ENCODE measurements at places on chromosomes 13 and 19.
A peak's percentile ranks its signal among the peaks of the same experiment; 100 is the strongest.

GRCh38 chr13:74210693-74211393 is 76.6 kb upstream of the KLF12 start:
- DNase-seq, result no peak

DNA sequence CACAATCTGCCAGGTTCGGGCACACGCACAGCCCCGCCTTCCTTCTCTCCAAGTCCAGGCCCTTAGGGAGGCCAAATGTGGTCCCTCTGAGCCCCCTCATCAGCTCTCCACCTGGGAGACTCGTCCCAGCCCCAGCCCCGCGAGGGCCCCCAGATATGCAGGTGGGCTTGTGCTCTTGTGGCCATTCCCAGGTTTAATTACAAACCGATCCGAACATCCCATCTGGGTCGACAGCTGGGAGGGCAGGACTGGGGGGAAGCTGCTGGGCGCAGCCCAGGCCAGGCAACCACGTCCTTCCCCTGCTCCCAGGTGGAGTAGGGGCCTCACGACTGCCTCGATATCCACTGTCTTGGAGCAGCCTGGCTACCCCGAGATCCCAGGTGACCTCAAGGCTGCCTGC is 7.5 kb upstream of the C2CD4C start:
- DNase-seq, result no peak

DNA sequence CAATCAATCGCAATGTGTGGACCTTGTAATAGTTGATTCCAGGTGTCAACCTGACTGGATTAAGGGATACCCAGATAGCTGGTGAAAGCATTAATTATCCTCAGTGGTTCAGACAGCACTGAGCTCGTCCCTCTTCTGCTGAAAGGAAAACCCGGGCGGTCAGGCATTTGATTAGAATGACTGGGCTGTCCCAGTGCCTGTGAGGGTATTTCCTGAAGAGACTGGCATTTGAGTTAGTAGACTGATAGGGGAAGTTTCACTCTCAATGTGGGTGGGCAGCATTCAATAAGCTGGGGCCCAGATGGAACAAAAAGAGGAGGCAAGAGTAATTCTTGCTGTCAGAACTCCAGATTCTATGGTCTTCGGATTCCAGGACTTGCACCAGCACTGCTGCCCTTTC is 31.9 kb downstream of the KPNA3 start:
- DNase-seq, result no peak

DNA sequence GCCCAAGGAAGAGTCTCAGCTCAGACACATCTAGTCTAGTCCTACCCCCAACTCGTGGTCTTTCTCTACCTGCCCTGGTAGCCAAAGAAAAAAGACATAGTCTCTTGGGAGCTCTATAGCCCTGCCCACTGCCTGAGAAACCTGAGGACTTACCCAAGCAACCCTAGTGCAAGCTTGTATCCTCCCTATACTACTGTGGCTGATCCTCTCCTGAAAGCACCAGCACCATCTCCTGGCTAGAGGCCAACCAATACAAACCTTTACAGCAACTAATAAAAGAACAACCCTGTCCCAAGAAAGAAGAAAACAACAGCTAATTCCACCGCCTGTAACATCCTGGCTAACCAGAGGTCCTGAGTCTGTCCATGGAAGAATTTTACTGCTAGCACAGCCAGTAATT is 532.4 kb downstream of the SLITRK6 start:
- no peak for DNase-seq

DNA sequence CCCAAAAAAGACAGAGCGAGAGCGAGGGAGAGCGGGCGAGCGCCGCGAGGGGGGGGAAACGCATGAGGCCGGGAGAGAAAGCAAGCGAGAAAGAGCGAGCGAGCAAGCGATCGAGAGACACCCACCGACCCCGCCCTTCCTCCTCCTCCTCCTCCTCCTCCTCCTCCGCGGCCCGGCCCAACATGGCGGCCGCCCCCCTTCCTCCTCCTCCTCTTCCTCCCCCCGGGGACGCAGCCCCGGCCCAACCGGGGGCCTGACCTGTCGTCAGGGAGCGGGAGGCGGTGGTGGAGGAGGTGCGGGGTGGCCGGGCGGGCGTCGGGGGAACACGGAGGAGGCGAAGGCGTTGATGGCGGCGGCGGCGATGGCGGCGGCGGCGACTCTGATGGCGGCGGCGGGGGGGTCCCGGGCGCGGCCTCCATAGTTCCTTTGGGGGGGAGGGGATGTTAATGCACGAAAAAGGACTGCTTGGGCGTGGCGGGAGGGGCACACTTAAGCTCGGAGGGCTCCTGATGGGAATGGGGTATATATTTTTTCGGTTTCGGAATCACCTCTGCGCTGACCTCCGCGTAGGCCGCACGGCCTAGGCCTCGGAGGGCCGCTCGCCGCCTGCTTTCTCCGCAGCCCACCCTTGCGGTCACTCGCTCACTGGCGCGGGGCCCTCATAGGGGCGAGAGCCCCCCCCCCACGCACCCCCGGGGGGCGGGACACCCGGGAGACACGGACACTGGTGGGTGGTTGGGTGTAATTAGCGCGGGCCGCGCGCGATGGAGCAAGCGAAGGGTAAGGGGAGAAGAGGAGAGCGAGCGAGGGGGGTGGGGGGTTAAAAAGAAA is 1.2 kb downstream of the ZC3H4 start:
- peak; percentile 70 for DNase-seq

DNA sequence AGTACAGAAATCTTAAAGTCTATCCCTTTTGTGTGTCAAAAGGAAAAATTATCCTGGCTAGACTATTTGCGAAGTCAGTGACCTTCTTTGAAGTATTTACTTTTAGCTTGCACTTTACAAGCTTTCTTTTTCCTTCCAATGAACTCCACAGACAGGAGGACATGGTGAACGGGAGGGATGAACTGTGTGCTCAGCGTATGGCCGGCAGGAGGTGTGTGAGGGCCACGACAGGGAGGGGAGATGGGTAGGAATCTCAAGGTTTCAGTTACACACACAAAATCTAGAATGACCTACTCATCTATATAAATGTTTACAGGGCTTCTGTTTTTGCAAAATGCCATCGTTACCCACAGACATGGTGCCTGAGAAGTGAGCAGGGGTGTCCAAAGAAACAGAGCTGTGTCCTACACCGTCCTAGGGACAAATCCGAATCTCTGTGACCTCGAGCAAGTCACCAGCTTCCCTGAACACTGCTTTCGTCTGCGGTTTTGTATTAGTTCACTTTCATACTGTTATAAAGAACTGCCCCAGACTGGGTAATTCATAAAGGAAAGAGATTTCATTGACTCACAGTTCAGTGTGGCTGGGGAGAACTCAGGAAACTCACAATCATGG is 537.2 kb downstream of the LIG4 start:
- DNase-seq, result no peak

DNA sequence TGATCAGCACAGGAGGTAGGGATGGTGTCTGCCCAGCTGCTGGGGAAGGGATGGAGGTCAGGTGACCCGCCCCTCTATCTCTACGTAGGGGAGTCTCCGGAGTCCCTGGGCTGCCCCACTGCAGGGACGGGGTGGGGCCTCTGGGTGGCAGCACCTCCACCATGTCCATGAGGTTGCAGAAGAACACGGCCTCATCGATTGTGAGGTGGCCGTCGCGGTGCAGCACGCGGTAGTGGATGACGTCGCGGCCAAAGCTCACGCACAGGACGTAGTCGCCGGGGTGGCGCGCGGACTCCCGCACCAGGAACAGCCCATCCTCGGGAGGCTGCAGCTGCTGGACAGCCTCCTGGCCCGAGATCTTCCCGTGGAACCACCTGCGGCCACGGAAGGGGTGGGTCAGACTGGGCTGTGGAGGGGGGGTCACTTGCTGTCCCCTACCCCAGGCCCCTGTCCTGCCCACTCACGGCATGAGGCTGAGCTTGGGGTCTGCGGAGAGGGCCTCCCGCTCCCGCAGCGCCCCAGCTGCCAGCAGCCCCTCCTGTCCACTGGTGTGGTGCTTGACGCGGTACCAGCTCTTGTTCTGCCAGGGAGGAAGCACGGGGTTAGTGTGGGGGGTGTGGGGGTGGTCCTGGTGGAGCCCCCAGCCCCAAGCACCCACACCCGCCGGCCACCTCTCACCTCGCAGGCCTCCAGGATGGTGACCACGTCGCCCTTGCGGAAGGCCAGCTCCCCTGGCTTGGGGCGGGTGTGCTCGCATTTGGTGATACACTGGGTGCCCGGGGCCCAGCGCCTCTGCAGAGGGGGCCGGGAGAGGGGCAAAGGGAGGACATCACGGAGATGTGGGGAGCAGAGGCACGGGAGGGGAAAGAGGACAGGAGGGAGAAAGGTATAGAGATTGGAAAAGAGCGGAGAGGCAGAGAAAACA is 2.3 kb downstream of the MATK start:
- no peak for DNase-seq

GRCh38 chr19:57665261-57665806 is 3.4 kb upstream of the ZSCAN4 start:
- no peak for DNase-seq

- no peak for DNase-seq
Measured at GRCh38 chr13:25167382-25168174, 4.5 kb downstream of the AMER2 start.

DNA sequence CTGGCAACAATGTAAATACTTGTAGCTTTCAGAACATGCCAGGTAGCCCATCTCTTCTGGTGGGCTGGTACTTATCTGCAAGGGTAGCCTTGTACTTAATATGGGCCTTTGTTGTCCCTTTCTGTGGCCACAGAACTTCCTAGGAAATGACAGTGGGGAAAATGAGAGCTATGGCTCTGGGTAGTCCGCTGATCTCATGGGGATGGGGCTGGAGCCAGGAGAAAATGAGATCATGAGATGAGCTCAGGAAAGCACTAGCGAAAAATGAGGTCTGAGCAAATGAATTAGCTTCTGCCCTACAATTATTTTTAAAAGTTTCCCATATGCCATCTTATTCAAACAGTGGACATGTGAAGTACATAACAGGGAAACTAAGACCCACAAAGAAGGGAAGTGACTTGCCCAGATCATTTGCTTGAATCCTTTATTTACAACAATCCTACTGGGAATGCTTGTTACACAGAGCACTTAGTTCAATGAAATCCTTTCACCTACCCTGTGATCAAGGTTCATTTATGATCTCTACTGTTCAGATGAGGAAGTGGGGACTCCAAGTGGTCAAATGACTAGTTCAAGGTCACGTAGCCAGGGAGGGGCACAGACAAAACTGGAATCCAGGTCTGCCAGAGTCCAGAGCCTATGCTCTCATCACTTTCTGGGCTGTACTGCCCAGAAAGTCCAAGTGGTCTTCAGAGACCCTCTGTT is 87.1 kb downstream of the PTPRS start:
- no peak for DNase-seq

GRCh38 chr19:30068528-30069395 is 126.7 kb downstream of the URI1 start:
- DNase-seq, result no peak

DNA sequence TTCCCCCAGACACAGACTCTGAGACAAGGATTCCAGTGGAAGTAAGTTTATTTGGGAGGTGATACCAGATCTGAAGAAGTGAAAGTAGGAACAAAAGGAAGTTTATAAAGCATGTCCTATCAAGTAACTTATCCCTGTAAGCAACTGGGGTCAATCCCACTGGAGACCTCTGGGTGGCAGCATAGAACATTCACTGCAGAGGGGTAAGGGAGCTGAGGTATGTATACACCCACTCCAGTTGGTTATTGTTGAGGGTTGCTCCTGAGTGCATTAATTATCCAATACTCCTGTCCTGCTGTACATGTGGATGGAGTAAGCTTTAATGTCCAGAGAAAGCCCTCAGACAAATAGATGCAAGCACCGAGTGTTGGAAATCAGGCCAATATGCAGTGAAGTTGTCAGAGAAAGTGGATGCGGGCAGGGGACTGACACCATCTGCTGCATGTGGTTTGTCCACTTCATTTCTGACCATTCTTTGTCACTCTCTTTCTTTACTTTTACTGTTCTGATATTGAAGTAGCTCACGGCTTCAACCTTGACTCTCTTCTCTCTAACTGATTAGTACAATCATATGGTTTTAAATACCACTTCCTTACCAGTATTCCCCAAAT is 46.7 kb downstream of the NOTCH3 start:
- no peak for DNase-seq

DNA sequence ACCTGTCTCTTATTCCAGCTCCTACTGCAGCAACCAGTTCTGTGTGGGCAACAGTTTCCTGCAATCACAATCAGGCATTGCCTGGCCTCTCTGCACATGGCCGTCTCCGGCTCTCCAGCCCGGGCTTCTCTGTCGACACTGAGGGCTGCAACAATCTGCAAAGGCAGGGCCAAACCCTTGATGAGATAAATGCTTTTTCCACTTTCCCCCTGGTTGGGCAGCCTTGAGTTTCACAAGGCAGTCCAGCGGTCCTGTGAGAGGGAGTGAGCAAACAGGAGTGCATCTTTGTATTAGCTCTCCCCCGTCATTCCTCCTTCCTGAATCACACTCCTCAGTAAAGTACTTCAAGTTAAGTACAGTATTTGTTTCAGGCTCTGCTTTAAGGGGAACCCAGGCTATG is 40.7 kb upstream of the VWA8 start:
- no peak for DNase-seq

- DNase-seq, result no peak
Measured at GRCh38 chr13:91058066-91058465, 289.4 kb upstream of the MIR17HG start.

GRCh38 chr13:39020853-39021462 is 16.9 kb downstream of the PROSER1 start:
- no peak for DNase-seq

- no peak for DNase-seq
Measured at GRCh38 chr13:58617880-58618665, 986.5 kb downstream of the PCDH17 start.
